Right renal cortex interstitium (tissue), 3 donors: ENCODE measurements at places on chromosomes 4 and X. TPM values are rescaled to one million over a fixed set of nuclear protein-coding genes. Genes with fewer than 3 reads are reported as not detected.

GRCh38 chr4:85909851-85910250, 434.9 kb downstream of the ARHGAP24 start:
- DNase-seq, result no peak

Gene ODAPH
- polyA plus RNA-seq, result not detected

Gene SPIN2A
- polyA plus RNA-seq, result 3.3 TPM

Gene CPZ
- polyA plus RNA-seq, result 17.1 TPM

Gene BMX
- 0.51 TPM for polyA plus RNA-seq

- no peak for DNase-seq
Measured at GRCh38 chrX:38704146-38704882, 96.9 kb upstream of the MID1IP1 start.

GRCh38 chr4:113952452-113953029, 26.9 kb downstream of the ARSJ start:
- peak; percentile 19 for DNase-seq

DNA sequence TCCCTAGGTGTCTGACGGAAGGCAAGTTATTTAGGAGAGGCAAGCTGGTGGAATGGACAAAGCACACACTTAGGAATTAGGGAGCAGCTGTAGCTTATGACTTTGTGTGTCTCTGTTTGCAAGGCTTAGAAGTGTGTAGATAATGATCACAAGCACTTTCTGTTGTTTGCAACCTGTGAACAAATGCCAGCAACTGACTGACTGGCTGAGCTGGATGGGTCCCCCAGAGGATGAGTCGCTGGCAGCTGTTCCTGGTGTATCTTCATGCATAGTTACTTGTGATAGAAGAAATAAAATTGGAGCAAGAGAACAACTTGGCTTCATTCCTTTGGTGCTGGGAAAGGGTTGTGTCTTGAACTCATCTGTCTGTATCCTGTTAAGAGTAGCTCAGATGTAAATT, 64.2 kb upstream of the BEND4 start:
- DNase-seq, result no peak

- no peak for DNase-seq
Measured at GRCh38 chrX:112735147-112735546, 55.4 kb upstream of the LHFPL1 start.

- DNase-seq, result no peak
Measured at GRCh38 chr4:112125416-112125815, 19.8 kb upstream of the FAM241A start.

GRCh38 chr4:119652998-119653397, 24.4 kb upstream of the PDE5A start:
- no peak for DNase-seq

DNA sequence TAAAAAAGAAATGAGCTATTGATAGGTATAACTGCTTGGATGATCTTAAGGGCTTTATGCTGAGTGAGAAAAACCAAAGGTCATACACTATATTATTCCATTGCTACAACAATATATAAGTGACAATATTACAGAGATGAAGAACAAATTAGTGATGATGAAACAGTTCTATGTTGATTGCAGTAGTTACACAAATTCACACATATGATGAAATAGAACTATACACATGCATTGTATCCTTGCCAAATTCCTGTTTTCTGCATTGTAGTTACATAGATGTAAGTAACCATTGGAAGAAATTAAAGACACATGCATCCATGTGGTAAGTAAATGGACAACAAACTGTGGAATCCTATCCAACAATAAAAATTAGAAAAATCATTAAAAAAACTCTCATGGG, 76.5 kb downstream of the CENPC start:
- DNase-seq, result no peak

DNA sequence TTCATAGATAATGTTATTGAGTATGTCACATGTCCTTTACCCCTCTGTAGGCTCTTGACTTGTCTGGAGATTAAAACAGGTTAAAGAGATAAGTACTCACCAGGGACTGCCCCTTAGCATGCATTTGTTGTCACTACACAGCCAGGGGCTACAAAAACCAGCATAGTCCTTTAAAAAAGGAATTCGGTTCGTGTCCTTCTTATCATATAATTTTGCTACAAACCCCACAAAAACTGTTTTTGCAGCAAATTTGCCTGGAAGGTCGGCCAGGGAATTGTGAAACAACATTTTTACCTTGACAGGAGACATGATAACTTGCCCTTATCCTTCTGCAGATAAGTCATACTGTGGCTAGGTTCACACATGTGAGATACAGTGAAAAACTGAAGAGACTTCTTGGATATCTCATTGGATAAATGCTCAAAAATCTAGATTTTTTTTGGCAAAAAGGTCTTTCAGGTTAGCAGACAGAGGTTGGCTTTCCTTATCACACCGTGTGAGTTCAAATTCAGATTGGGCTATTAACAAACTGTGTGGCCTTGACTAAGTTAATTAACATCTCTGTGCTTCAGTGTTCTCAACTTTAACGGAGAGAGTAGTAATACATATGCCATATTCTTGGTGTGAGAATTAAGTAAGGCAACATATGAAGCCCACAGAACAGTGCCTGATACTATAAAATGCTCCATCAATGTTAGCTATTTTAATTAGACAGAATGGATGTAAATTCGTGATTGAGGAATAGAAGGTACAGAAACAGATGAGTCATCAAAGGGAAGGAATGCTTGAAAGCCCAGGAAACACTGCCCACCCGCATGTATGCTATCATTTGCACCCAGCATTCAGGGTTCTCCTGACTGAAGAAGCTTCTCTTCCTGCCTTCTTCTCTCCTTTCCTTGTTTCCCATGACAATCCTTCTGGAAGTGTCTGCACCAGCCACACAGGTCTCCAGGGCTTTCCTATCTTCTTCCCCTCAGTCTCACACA, 30.0 kb downstream of the FAM9C start:
- no peak for DNase-seq

Gene SORCS2
- polyA plus RNA-seq, result 7.9 TPM

Gene ATP2B3
- 0.11 TPM for polyA plus RNA-seq
